EL (cell line): ENCODE measurements at places on chromosomes 7 and 10.

- DNase-seq: no peak
These were observed 26.9 kb downstream of the FKBP6 start for GRCh38 chr7:73354821-73355220.

GRCh38 chr10:3046981-3047547 lies 20.3 kb upstream of the PFKP start:
- DNase-seq: no peak

- no peak for DNase-seq
These were observed 23.1 kb downstream of the SKIDA1 start for GRCh38 chr10:21502348-21502740.

- peak; percentile 25 for DNase-seq
These were observed 11.3 kb upstream of the LAMB1 start for GRCh38 chr7:108014215-108014614.

- DNase-seq: peak; percentile 21
These were observed 1.7 kb downstream of the DDX21 start for GRCh38 chr10:68957654-68958053.

- DNase-seq: peak; percentile 68
These were observed 17.0 kb upstream of the ECHDC3 start for GRCh38 chr10:11724938-11725776.

DNA sequence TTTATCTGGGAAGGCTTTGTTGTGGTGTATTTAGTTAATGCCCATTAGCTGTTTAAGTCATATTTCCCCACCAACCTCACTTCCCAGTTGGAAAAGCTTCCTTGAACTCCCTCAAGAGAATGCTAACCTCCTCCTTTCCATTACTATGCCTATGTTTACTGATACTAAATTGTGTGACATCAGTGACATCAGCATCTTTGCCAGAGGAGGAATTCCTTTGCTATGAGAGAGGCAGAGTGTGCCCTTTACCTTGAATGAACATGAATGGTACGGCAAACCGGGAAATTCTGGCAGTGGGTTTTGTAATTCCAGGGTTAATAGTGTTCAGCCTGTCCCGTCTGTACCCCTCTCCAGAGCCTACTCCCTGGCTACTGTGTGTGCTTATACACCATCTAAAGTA lies 22.1 kb upstream of the GLCCI1 start:
- no peak for DNase-seq

- DNase-seq: peak; percentile 96
These were observed 7.1 kb downstream of the NUDT1 start for GRCh38 chr7:2248984-2249694.

DNA sequence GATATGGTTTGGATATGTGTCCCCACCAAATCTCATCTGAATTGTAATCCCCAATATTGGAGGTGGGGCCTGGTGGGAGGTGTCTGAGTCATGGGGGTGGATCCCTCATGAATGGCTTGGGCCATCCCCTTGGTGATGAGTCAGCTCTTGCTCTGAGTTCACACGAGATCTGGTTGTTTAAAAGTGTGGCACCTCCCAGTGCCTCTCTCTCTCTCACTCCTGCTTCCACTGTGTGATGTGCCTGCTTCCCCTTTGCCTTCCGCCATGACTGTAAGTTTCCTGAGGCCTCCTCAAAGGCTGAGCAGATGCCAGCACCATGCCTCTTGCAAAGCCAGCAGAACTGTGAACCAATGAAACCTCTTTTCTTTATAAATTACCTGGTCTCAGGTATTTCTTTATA lies 4.8 kb upstream of the GCK start:
- DNase-seq: peak; percentile 53

GRCh38 chr10:33227489-33227888 lies 107.0 kb downstream of the NRP1 start:
- DNase-seq: no peak

- peak; percentile 47 for DNase-seq
These were observed 2.0 kb downstream of the SRGN start for GRCh38 chr10:69089638-69090599.

GRCh38 chr7:127245002-127245401 lies 7.7 kb downstream of the GRM8 start:
- DNase-seq: no peak

DNA sequence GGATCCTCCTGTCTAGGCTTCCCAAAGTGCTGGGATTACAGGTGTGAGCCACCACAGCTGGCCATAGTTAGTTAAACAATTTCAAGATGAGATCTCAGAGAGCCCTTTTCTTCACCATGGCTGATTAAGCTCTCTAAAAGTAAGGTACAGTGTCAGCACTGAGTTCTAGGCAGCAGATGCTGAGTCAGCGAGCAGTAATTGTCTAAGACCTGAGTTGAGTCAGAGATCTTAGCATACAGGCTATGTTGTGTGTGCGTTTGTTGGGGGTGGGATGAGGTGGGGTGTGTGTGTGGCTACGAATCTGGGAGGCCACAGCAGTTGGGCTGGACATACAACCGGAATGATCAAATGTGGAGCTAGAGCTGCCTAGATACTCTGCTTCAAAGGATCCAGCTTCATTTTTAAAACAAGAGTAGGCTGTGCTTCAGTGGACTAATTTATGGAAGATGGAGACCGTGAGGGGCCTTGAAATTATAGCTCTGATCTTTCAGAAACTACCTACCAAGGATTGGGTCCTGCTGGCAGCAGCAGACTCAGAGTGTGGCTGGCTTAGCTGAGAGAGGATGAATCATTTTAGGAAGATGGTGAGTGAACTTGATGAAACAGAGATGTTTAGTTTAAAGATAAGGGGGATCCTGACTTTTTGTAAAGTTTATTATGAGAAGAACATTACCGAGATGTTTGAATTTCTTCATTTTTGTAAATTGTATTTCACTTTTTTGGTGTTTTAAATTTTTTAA lies 17.5 kb upstream of the MTPN start:
- peak; percentile 25 for DNase-seq

DNA sequence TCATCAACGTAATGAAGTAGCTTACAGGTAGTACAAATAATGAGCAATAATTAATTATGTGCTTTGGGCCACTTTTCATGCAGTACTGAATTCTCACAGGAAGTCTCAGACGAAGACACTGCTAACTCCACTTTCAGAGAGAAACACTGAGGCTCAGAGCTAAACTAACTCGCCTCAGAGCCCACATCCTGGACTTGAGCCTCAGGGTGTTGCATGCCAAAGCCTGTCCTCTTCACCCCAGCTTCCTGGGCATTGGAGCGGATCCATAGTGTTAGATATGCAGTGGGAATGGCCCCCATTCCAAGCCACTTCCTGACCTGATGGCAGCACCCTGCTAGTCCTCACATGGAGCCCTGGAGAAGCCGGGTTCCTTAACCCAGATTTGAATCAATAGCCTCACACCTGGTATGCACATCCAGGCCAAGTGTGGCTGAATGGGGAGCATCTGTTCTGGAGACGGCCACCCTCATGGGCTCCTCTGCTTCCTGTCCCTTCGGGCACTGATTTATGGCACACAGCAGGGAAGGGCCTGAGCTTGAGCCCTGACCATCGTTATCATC lies 265.1 kb upstream of the ZNF32 start:
- peak; percentile 82 for DNase-seq

GRCh38 chr7:156751319-156751718 lies 110.7 kb downstream of the RNF32 start:
- DNase-seq: peak; percentile 80

DNA sequence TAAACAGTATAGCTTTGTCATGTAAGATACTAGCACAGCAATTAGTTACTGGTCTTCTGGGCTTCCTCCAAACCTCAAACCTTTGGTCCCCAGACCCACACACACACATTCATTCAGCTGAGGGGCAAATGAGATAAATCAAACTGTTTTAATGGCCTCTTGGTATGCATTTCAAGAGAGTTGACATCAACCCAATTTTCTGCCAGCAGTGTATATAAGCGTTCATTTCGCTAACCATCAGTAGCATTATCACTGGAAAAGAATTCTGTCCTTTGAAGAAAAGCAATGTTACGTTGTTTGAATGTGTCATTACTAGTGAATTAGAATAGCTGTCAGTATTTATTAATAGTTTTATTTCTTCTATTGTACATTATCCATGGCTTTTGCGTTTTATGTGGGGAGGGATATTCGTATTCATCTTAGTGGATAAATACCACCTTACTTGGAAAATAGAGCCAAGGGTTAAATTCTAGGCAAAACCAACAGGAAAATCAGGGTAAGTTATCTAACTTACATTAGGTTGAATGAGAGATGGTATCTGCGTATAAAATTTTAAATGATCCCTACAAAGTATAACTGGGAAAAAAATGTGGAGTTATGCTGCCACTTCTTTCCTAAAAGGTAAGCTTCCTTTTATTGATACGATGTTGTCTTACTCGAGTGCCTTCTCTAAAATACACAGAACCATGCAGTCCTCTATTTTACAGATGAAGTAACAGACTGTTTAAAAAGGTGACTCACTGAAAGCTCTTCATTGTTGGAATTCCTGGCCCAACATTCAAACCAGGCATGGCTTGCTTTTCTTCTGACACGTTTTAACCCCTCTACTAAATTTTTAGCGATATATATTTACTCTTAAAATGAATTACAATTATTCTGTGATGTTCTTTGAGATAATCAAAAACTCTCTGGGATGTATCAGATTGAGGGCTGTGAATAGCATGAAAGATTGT lies 2.0 kb upstream of the ZMYND11 start:
- DNase-seq: peak; percentile 88

GRCh38 chr10:46523119-46523961 lies 33.1 kb downstream of the GPRIN2 start:
- peak; percentile 82 for DNase-seq

- DNase-seq: no peak
These were observed 55.0 kb upstream of the DNAAF5 start for GRCh38 chr7:671415-672042.

GRCh38 chr10:114849674-114850073 lies 28.1 kb downstream of the FHIP2A start:
- DNase-seq: no peak

DNA sequence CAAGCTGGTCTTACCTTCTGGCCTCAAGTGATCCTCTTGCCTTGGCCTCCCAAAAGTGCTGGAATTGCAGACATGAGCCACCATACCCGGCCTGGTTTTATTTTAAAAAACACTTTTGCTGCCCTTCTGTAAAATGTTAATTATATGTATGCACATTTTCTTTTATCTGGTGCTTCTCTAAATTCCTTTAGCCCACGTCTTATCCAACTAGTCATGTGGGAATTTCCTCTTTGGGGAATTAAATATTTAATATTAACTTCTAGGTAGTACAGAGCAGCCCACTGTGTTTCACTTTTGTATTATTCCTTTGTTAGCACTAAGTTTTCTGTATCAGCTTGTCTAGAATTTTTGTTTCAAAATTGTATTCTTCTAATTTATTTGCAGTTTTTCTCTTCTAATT lies 181.7 kb upstream of the KAT6B start:
- no peak for DNase-seq

DNA sequence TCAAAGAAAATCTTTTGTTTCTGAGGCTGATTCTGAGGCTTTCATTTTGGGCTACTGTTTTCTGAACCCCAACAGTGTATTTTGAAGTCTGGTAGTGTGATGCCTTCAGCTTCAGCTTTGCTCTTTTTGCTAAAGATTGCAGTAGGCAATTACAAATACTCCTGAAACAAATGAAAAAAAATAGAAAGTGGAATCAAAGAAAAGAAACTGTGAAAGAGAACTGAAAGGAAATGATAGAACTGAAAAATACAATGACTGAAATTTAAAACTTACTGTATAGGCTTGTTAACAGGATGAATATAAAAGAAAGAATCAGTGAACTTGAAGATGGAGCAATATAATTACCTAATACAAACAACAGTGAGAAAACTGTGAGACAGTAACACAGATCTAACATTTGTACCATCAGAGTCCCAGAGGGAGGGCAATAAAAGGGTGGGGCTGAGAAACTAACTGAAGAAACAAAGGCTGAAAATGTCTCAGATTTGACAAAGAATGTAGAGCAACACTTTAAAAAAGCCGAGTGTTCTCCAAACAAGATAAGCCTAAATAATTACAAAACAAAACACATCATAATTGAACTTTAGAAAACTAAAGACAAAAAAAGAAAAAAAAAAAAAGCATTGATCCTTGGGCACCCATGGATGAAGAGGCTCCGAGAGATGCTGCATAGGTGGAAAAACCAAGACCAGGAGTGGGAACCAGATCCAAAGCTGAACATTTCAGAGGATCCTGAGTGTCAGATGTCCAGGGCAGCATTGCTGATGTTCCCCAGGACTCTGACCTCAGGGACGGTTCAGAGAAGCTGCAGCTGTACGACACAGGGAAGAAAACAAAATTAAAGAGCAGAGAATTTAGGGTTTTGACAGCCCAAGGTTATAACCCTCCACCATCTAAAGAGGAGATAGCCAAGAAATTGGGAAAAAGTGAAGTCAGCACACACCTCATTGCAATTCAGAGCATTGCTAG lies 223.2 kb upstream of the IGFBP3 start:
- DNase-seq: no peak

GRCh38 chr10:73625004-73625883 lies 16.0 kb downstream of the MYOZ1 start:
- DNase-seq: peak; percentile 47

GRCh38 chr10:130440971-130441370 lies 304.8 kb downstream of the GLRX3 start:
- no peak for DNase-seq

DNA sequence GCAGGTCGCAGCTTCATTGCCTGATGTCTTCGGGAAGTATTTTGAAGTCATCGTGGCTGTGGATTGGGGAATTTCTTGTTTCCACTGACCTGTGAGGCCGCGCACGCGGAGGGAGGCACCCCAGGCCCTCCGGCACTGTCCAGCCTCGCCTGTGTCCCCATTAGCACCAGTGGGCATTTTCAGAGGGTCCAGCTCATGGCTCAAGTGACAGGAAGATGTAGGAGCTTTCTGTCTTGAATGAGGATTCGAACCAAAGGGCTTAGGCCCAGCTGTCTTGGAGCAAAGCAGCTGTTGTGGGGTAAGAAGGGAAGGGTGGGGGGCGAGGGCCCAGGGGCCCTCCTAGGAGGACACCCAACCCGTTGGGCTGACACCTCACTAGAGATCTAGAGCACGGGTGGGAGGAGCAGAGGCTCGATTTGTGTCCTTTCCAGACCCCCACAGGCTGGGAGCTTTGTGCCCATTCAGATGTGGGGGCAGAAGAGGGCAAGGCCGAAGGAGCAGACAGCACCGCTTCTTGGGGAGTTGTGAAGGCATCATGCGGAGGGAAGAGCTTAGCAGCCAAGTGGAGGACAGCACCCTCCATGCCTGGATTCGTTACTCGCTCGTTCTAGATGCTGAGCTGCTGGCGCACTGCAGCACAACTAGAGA lies 914 bp downstream of the ZNF37A start:
- no peak for DNase-seq

DNA sequence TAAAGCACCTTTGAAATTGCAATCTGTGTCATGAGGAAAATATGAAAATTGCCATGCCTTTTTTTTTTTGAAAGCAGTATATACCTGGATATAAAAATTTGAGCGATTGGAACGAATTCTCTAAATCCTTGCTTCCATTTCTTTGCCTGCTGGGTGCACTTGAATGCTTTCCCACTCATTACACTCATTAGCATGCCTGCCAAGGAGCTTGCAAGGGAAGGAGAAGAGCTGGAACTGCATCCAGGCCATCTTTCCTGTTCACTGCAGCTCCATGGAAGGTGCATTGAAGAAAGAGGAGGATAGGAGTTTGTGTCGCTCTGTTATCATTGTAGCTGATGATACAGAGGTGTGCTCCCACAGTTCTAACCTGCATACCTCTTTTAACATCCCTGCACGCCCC lies 102.4 kb upstream of the GJD4 start:
- DNase-seq: no peak
